ENCODE measurements at places on chromosomes 7 and 10.

DNA sequence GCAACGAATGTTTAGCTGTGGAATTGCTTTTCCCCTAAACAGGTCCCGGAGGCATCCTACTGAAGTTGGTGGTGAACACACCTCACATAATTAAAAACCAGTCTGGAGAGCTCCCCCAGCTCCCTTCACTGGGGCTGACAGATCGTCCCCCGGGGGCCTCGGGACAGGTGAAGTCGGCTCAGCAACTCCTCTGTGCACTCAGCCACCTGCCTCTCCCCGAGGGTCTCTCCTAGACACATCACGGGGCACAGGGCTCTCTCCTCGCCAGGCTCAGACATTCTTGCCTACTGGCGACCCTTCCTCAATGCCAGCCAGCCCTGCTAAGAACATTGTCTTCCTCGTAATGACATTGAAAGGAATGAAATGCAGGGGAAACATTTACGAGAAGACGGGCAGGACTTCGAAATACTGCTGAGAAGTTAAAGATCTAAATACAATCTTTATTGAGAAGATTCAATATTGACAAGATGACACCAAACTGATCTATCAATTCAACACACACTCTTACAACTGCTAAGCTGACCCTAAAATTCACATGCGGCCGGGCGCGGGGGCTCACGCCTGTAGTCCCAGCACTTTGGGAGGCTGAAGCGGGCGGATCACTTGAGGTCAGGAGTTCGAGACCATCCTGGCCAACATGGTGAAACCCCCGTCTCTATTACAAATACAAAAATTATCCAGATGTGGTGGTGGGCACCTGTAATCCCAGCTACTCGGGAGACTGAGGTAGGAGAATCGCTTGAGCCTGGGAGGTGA is 88.1 kb upstream of the DNAAF5 start:
- no peak for DNase-seq

- no peak for DNase-seq
Observed at GRCh38 chr10:93514521-93514920, 18.1 kb downstream of the CEP55 start.

- DNase-seq = no peak
Observed at GRCh38 chr10:58220769-58221451, 46.8 kb downstream of the IPMK start.

DNA sequence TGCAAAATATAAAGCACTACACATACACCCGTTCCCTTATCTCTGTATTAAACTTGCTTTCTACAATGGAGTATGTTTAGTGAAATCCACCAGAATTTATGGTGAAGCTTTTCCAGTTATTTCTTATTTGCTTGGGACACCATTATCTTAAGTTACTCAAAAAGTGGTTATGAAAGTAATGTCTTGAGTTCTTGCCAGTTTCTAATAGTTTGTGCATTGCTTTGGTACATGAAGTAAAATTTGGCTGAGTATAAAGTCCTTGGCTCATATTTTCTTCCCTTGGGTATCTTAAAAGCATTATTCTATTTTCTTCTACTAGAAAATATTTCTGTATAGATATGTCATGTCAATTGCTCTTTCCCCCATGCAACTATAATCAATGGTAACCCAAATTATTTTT is 85.2 kb downstream of the POLR1F start:
- no peak for DNase-seq

DNA sequence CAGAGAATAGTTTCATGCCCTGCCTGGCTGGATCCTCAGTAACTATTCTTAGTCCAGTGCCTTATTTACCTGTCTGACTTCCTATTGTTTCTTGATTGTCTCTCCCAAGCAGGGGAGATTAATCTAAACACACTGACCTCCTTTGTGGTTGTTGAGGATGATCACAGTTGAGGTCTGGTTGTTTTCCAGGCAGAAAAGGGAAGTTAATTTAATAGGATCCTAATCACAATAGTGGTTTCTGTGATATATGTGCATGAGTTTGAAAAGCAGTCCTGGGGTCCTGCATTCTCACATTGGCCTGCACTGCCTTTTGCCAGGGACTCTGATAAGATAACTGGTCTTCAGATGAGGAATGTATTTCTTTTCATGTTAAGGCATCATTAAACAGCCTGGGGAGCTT is 130.1 kb downstream of the SND1 start:
- DNase-seq = no peak

DNA sequence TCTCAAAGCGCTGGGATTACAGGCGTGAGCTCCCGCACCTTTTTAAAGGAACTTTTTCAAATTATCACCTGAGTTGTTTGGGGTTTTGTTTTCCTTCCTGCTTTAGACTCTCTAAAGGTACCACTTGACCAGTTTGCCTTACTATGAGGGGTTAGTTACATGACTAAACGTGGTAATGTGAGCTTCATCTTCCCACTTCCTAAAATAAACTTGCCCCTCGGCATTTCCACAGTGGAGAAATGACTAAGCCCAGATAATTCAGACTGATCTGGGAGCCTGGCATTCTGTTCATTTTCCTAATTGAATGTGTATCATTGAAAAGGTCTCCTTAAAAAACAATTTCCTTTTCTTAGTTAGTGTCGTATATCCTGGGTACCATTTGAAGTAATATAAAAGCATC is 163.4 kb downstream of the PLXDC2 start:
- no peak for DNase-seq

DNA sequence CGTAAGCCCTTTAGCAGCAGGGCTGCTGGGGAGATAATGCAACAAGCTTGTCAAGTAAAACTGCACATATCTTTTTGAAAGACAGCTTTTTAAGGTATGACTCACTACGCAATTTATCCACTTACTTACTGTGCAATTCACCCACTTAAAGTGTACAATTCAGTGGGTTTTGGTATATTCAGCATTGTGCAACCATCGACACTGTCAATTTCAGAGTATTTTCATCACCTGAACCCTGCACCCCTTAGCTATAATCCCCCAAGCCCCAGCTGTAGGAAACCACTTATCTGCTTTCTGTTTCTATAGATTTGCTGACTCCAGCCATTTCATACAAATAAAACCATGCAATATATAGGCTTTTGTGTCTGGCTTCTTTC is 168.0 kb downstream of the PTPN20 start:
- DNase-seq = no peak

GRCh38 chr10:118725886-118726500 is 28.8 kb downstream of the CACUL1 start:
- DNase-seq = no peak

- DNase-seq = no peak
Observed at GRCh38 chr10:65275296-65275695, 1650.5 kb upstream of the LRRTM3 start.

DNA sequence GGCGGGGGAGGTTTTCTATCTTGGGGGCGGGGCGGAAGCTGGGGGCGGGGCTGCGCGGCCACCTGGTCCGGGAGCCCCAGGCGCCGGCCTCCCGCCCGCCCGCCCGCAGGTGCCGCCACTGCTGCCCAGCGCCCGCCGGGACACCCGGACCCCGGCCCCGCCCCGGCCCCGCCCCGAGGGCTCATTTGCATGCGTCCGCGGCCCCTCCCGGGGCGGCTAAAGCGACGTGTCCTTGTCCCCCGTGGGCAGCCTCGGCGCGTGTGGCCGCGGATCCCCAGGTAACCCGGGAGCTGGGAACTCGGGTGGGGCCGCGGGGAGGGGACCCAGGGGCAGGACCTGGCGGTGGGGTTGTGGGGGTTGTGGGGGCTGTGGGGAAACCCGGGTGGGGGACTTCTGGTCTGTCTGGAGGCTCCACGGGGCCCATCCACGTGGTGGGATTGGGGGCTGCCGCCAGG is at the start of gene BHLHA15:
TSS of gene BHLHA15 (plus strand) at position 219 of the 455 bp plus-strand sequence. CDS start 871 bp downstream, outside the sequence.
- peak; percentile 46 for DNase-seq

GRCh38 chr7:2937701-2938513 is 93.8 kb upstream of the GNA12 start:
- no peak for DNase-seq

- DNase-seq = no peak
Observed at GRCh38 chr10:17046989-17047388, 82.6 kb downstream of the CUBN start.

- no peak for DNase-seq
Observed at GRCh38 chr7:136890399-136890798, 21.9 kb downstream of the CHRM2 start.

DNA sequence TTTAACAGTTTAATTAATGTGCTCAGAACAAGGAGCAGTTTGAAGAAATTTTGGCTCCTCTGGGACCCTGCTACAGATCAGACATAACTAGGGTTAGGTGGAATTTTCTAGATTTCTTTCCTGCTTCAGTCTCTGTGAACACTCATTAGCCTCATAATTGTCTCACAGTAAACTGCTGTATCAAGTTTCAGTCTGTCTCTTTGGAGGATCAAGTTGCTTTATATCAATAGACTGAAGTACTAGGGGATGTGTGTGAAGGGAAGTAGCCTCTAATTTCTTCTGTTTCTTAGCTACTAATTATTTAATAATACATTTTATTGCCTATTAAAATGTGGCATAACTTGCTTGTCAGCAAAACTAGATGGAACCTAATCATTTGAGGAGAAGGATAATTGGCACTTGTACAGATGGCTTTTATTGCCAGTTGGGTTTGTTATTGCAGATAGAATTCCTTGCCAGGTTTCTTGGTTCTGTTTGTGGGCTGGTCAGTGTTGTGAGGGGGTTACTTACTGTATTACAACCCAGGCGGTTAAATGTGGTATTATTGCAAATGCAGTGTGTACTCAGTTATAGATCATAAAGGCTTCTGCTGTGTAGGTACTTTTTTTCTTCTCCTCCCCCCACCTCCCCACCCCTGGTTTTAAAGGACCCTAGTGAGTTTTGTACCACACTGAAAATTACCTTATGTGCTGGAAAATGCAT is 758.0 kb downstream of the AUTS2 start:
- DNase-seq = no peak

DNA sequence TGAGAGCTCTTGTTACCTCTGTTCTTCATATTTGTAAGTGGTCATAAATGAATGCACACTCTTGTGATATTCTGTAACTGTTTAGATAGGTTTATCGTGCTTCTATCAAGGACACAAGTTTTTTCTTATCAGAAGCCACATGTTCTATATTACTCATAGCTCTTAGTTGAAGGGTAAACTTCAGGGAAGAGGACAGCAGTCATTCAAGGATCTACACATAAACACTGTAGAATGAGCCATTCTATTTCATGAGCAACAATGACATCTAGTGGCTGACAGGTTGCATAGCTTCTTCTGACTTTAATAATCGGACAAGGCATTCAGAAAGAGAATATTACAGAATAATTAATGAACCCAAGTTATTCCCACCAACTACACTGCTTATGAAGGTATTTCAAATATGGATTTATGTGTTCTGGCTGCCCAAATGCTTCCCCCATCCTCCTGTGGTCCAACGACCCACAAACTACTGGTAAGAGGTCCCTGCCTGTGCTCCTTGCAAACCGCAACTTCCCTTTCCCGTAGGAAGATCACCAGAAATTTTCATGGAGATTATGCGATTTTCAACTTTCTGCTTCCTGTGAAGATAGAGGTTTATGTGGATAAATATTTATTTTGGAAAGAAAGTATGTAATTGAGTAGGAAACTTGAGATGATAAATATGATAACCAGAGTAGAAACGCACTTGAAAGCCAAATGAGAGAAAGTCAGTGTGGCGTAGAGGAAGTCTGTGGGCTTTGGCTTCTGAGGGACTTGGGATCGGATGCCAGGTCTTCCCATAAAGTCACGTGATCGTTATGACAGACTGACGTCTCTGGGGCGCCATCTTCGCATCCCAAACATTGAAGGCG is 16.8 kb upstream of the ABCB5 start:
- DNase-seq = peak; percentile 70

DNA sequence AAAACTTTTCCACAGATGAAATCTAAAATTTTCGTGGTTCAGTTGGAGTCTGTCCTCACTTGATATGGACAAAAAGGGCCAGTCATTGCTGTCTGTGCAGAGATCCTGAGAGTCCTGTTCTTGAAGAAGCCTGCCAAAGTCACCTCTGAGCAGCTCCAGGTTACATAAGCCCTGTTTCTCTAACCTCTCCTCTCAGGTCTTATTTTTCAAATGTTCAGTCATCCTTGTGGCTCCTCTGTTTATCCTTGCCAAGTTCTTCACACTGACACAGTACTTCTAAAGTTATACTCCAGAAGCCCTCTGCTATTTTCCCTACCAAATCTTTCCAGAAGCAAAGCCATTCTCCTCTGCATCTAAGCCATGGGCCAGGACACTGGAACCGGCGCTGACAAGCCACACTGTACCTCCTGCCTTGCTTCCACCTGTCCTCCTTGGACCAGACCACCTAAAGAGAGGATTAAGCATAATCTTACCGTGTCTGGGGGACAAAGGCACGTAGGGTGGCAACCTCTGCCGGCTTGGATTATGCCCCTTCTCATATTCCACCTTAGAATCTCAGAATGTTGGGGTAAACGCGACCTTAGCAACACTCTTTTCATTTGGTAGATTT is 161.6 kb downstream of the JAZF1 start:
- no peak for DNase-seq

GRCh38 chr10:78336402-78336791 is 302.7 kb downstream of the RPS24 start:
- no peak for DNase-seq

- DNase-seq = no peak
Observed at GRCh38 chr10:131959841-131960240, 21.9 kb downstream of the BNIP3 start.

DNA sequence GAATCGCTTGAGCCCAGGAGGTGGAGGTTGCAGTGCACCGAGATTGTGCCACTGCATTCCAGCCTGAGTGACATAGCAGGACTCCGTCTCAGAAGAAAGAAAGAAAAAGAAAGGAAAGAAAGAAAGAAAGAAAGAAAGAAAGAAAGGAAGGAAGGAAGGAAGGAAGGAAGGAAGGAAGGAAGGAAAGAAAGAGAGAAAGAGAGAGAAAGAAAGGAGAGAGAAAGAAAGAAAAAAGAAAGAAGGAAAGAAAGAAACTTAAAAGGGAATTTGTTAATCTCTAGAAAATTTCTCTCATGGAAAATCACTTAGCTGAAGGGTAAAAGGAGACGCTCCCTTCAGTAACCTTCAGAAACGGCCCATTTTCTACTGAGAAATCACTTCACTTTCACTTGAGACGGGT is 279.5 kb upstream of the KLF6 start:
- no peak for DNase-seq

DNA sequence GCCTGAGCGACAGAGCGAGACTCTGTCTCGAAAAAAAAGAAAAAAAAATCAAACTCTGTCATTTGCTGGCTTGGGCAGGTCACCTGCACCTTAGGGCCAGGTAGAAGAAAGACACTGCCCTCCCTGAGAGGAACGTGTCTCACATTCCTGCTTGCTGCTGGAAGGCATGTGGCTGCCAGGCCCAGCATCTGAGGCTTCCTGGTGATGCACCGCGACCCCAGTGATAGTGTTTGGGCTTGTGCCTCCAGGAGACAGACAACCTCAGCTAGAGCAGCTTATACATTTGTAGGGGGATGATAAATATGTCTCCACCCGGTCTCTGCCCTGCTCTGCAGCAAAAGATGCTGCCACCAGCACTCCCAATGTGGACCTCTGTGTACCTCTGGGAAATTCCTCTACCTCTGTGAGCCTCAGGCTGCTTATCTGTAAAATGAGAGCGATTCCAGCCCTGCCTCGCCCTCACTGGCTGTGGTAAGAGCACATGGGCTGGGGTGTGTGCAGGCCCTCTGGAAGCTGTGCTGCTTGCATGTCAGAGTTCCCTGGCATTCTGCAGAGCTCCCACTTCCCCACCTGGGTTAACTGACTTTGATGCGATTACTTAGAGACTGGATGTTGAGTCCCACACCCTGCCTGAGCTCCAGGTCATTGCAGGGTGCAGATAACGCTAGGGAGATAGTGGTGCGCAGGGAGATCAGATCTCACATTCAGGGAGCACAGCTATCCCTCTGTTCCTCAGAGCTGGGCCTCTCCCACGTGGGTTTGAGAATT is 19.9 kb downstream of the SLC29A3 start:
- no peak for DNase-seq

- no peak for DNase-seq
Observed at GRCh38 chr10:122884166-122884565, 4.8 kb upstream of the FAM24B start.

- peak; percentile 21 for DNase-seq
Observed at GRCh38 chr10:42951486-42952251, 125.2 kb upstream of the RET start.
